ENCODE measurements at places on chromosomes 2 and 18. TPM values are rescaled to one million over a fixed set of nuclear protein-coding genes. Genes with fewer than 3 reads are reported as not detected.

Gene SPP2
- not detected for total RNA-seq

Gene KCNG3
- 0.31 TPM for total RNA-seq

Gene SLC23A3
- total RNA-seq = 0.31 TPM

Gene TRIM43
- not detected for total RNA-seq
